ENCODE measurements at places on chromosomes 6 and 20.

DNA sequence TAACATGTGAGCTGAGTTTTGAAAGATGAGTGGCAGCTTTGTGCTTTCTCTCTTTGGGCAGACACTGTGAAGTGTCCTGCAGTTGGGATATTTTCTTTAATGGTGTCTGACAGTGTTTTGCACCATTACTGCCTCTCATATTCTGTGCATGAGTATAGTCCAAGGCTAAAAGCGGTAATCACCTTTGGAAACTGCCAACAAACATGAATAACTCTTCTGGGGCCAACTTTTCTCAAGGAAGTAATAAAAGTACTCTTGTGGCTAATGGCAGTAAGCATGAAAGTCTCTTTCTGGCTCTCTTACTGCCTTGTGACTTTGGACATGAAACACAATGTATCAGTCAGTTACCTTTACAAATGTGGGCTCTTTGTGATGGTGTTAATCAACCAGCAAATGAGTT is 91.7 kb upstream of the SOX4 start:
- no peak for DNase-seq

DNA sequence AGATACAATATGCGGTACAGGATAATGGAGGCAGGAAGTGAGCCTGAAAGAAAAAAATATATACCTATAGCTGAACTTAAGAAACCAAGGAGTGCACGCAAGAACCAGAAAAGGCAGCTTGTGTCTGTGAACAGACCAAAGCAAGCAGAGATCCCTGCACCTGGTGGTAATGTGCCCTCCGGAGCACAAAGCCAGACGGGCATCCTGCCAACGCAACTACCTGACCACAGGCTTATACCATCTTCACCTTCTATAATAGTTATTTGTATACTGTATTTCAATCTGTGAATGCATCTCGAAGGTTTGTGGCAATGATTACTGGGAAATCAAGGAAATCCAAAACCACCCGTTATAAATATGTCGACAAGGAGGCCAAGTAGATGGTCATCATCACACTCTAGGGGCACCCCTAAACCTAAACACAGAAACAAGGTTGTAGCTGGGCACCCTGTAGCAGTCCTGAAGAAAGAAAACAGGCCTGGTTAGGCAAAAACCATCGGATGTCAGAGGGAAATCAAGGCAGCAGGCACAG is 801 bp downstream of the FBXL4 start:
- DNase-seq: peak; percentile 30

DNA sequence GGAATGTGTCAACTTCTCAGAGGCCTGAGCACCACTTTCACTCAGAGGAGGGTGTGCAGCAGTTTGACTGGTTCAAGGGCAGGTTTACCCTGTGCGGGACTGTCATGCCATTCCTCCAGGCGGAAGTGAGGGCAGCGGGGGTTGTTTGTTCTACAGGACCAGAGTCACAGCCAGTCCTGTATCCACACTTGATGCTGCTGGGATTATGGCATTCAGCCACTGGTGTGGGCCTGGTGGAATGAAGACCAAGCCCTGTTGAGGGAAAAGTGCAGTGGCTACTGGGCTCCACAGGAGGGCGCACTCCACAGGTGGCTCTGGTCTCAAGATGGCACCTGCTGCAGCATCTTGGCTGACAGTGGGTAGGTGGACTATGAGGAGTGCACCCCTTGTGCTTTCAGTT is 14.8 kb downstream of the SEMG2 start:
- DNase-seq: no peak

- DNase-seq: no peak
These were observed 590 bp downstream of the RNF217 start for GRCh38 chr6:124962639-124963415.

- DNase-seq: no peak
These were observed 588.9 kb downstream of the RNF144B start for GRCh38 chr6:18976091-18976490.

GRCh38 chr6:150470960-150471665 is 102.3 kb downstream of the IYD start:
- DNase-seq: no peak

- no peak for DNase-seq
These were observed 29.7 kb downstream of the ZMYND8 start for GRCh38 chr20:47326658-47327268.

GRCh38 chr20:45012682-45013302 is 46.5 kb downstream of the STK4 start:
- no peak for DNase-seq

- no peak for DNase-seq
These were observed 36.7 kb downstream of the NINL start for GRCh38 chr20:25548613-25549086.

DNA sequence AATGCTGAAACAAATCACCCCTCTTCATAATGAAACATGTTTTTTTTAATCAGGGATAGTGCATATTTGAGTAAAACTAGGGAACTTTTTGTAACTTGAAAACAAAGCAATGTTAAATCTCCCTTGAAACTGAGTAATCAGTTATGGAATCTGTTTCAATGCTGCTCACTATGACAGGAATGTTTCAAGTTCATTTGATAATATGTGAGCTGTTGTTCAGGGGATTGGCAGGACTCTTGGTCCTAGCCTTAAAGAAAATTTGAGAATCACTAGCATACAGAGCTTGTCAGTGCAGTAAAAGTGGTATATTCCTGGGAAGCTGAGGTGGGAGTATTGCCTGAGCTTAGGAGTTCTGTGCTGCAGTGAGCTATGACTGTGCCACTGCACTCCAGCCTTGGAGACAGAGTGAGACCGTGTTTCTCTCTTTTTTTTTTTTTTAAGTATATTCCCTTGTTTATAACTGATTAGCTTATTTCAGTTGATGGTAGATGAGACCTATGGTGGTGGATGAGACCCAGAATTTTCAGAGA is 21.6 kb upstream of the CALHM6 start:
- DNase-seq: no peak

DNA sequence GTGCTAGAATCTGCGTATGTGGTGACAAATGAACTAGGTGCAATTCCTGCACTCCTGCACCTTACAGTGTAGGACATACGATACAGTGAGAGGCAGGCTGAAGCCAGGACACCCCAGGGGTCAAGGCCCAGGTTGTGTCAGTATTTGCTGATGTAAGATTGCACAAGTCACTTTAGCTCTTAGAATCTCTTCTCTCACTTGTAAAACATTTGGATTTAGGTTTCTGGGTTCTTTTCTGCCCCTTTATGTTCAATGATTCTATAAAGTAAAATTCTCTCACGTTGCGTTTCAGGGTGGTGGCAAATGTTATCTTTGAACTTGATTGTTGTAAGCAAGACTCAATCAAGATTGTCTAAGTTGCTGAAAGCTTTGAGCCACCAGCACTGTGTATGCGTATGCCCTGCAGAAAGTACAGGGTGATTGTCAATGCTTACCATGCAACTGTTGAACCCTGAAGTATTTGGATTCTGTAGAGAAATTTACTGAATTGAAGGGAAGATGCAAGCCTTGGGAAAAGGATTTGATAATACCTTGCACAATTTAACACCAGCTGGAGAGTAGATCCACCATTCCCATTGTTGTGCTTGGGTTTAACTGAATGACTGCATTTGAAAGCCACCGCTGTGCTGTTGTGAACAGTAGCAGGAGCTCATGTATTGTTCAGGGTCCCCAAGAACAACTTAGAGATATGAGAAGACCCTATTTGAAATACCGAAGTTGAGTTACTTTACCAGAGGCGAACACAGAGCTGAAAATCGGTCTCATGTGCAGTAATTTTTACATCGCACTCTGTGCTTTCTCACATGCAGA is 106.1 kb upstream of the CITED2 start:
- no peak for DNase-seq

GRCh38 chr6:10393544-10394225 is 21.2 kb downstream of the TFAP2A start:
- DNase-seq: no peak

GRCh38 chr6:84166395-84166794 is 61.0 kb downstream of the CEP162 start:
- DNase-seq: no peak

- no peak for DNase-seq
These were observed 583.1 kb downstream of the TFAP2A start for GRCh38 chr6:9831783-9832182.

GRCh38 chr6:151018911-151019782 is 153.6 kb downstream of the MTHFD1L start:
- DNase-seq: no peak

GRCh38 chr20:353166-353565 is 6.3 kb downstream of the NRSN2 start:
- no peak for DNase-seq

- DNase-seq: no peak
These were observed 30.5 kb downstream of the NEDD9 start for GRCh38 chr6:11201772-11202512.

- DNase-seq: peak; percentile 50
These were observed 99.1 kb downstream of the HIVEP2 start for GRCh38 chr6:142845624-142846458.

DNA sequence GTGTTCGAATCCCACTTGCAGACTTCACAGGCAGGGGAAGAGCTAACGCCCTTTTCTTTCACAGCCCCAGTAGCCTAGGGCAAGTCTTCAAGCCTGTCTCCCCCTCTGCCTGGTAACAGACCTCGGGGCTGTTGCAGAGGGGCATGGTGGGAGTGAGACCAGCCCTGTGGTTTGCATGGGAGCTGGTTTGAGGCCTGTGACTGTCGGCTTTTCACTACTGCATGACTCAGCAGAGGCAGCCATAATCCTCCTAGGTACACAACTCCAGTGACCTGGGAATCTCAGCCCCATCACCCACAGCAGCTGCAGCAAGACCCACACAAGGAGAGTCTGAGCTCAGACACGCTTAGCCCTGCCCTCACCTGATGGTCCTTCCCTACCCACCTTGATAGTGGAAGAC is 55.3 kb upstream of the POPDC3 start:
- DNase-seq: no peak

All from activated CD8-positive, alpha-beta memory T cell treated with anti-CD3 and anti-CD28 coated beads, Interleukin-2, amount 50 U/mL, for 4 hours (primary cell).